ENCODE measurements at places on chromosomes 5 and 9.

- no peak for DNase-seq
Measured at GRCh38 chr5:29229461-29229860, 1964.0 kb upstream of the CDH6 start.

- DNase-seq, result no peak
Measured at GRCh38 chr5:1103505-1104326, 8.1 kb downstream of the SLC12A7 start.

DNA sequence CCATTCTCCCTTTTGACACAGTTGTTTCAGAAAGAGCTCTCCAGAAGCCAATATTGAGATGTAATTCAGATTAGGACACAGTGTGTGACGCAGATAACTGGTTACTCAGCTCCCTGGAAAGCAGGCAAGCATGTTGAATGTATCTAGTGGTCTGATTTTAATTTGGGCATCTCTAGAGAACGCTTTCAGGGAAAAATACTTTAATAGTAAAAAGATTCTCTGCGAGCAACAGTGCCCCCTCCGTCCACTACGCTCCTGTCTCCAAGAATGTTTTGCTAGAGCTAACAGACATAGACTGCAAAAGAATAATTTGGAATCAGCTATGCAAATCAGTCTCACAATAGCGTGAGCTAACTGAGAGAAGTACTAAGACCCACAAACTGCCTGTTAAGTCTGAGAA lies 23.3 kb downstream of the CFAP90 start:
- no peak for DNase-seq

- DNase-seq, result no peak
Measured at GRCh38 chr9:107778661-107779060, 289.1 kb upstream of the KLF4 start.

GRCh38 chr5:18553269-18553668 lies 919.0 kb downstream of the TAF11L14 start:
- DNase-seq, result no peak

DNA sequence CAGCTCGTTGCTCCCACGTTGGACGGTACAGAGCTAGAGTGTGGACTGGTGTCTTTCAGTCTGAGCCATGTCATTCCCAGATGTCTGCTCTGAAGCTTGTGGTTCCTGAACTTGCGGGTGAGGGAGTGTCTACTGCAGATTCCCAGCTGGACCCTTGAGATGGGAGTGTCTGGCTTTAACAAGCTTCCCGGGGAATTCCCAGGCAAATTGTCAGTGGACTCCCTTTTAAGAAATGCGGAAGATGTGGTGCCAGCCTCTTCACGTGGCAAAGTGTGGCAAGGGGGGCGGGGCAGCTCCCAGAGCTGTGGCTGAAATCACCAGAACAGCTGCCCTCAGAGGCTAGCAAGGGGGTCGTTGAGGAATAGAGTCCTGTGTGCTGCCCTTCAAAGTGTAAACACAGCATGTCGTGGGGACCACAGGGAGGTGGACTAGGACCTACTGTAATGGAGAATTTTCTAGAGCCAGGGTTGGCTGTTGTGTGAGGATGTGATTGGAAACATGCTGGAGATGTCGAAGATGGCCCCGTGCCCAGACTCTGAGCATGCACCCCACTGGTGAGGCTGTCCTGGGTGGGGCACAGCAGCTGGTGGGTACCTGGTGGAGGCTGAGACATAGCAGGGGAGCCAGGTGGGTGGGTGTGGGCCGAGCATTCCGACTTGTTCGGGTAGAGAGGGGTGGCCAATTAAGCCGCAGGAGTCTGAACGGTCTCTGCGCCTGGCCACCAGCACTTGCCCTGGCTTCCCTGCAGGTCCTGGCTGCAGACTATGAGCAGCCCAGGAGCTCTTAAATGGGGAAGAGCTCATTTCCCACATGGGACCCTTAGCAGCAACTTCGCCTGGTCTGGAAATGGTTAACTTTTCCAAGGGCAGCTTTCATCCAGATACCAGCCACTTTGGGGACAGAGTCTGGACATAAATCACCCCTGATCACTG lies 37.4 kb downstream of the PRRX2 start:
- DNase-seq, result no peak

GRCh38 chr5:61999371-61999770 lies 306.6 kb upstream of the KIF2A start:
- no peak for DNase-seq

DNA sequence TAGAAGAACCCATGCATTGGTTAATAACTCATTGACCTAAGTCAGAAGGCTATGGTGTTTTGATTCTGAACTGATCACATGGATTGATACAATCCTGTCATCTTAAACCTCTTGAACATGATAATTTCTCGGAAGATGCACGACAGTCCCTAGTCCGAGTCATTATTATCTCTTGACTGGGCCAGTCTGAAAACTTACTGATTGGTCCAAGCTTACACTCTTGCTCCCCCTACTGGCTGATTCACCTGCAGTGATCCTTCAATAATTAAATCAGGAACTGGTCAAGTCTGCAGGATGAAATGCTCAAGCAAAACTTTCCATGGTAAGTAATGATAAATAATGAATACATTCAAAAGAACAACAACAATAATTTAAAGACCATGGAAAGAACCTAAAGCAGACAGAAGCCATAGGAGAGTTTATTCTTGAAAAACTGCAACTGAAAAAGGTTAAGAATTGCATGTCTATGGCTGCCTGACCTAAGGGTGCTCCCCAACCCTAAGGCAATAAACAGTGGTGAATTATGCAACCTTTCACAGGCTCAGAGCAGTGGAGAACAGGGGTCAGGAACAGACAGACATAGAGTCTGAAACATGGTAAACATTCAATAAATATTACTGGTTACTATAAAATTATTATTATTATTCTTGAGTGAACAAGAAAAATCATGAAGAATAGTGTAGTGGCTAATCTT lies 79.3 kb downstream of the BRINP1 start:
- DNase-seq, result no peak

DNA sequence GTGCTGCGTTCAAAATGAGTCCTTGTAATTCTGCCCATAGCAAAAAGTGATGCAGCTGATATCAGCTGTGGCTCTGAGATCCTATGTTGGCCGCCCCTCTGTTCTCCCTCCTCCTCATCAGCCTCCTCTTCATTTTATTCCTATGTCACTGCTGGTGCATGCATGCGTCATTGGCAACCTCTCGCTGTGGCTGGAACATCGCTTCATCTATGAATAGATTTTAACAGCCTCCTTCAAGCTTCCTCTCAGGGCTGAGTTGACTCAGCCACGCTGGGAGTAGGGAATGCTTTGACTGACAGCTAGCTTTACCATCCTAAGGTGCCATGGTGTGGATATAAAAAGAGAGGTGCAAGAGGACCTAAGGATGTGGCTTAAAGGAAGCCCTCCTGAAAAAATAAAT lies 303.5 kb downstream of the PLK2 start:
- DNase-seq, result no peak

DNA sequence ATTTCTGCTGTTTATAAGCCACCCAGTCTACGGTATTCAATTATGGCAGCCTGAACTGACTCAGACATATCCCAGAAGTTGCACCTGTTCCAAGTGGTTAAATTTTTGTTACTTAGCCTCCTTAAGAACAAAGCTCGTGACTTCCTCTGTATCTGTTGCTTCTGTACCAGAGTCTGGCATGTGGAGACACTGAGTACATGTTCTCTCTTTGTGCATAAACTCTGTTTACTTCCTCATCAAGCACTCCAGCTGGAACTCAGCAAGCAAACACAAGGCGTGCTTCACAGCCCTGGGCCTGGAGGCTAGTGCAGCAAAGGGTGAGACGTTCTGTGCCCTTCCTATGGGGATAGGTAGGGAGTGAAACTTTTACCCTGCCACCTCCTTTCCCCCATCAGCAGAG lies 19.0 kb downstream of the C9orf152 start:
- DNase-seq, result no peak

DNA sequence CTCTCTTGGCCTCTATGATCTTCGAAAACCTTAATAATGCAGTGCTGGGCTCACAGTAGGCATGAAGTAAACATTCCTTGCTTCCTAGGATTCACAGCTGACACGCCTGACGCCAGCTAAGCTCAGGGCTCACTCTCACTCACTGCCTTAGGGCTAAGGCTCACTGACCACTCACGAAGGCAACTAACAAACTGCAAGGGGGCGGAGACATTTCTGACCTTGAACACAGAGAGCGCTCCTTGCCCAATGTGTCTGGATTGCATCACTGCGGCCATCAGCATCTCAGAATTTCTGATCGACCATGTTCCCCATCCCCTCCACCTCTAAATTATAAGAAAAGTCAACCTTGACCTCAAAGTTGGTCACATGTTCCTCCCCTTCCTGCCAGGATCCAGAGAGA lies 372.6 kb downstream of the EBF1 start:
- DNase-seq, result no peak

GRCh38 chr5:96257904-96258303 lies 175.1 kb downstream of the PCSK1 start:
- DNase-seq, result no peak

- no peak for DNase-seq
Measured at GRCh38 chr9:7173139-7173538, 415.4 kb downstream of the KDM4C start.

DNA sequence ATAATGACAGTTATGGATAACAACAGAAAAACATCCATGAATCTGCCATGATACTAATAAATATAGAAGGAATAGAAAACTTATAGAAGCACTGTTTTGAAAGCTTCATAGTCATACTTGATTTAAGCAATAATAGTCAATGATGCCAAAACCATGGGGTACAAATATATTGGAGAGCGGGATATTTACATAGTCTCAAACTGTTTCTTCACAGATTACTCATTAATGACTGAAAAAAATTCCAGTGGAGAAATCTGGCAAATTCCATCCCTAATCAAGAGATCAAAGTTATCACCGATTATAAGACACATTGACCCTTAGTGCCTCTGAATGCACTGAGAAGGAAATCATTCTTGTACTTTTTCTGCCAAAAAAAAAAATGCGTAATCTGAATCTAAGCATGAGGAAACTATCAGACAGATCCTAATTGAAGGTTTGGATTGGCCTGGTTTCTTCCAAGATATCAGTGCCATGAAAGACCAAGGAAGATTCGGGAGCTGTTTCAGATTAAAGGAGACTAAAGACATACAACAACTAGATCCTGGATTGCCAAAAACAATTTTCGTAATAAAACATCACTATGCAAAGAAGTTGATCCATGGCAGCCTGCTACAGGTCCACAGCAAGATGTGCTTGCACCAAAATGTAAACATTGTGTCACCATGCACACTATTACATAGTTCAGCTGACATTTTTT lies 106.2 kb downstream of the GOLPH3 start:
- DNase-seq, result no peak

GRCh38 chr5:68230285-68230684 lies 14.7 kb downstream of the PIK3R1 start:
- no peak for DNase-seq

DNA sequence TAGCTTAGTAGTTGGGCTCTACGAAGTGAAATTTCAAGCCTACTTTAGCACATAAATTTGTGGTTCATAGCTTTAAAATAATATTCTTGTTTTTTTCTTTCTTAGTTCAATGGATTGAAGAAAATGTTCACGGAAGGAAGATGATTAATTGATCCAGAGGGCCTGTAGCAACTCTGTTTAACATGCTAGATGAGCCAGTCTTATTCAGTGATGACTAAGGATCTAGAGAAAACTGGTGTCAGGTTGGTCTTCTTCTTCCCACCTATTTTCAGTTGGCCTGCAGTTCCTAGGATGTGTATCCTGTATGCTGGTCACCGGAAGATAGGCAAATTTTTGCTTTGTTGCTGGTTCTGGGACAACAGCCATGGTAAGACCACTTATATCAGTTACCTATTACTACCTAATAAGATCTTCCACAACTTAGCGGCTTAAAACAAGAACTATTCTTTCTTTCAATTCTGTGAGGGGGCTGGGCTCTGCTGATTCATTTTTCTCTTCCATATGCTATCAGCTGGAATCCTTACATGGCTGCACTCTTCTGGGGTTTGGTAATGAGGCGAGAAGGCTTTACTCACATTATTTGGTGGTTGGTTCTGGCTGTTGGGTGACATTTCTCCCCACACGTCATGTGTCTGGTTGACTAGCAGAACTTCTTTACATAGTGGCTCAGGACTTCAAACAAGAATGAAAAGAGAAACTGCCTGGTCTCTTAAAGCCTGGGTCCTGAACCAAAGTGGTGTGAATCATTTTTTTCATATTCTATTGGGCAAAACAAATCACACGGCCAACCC lies 182.7 kb upstream of the ACTBL2 start:
- no peak for DNase-seq

GRCh38 chr5:57171816-57172465 lies 1.9 kb upstream of the GPBP1 start:
- DNase-seq, result no peak

GRCh38 chr9:18855656-18856055 lies 177.4 kb downstream of the SAXO1 start:
- DNase-seq, result no peak

DNA sequence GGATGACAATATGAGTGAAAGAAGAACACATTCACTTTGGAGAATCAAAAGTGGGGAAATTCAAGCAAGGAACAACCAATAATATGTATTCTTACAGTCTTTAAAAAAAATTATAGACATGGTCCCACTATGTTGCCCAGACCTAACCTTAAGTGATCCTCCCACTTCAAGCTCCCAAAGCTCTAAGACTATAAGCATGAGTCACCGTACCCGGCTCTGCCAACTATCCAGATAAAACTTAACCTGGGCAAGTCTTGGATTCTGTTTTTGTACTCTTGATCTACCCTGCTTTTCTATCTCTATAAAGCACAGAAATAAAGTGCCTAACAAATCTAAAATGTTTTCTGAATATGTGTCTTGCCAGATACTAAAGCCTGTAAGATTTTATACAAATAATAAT lies 30.9 kb downstream of the CEMIP2 start:
- no peak for DNase-seq

DNA sequence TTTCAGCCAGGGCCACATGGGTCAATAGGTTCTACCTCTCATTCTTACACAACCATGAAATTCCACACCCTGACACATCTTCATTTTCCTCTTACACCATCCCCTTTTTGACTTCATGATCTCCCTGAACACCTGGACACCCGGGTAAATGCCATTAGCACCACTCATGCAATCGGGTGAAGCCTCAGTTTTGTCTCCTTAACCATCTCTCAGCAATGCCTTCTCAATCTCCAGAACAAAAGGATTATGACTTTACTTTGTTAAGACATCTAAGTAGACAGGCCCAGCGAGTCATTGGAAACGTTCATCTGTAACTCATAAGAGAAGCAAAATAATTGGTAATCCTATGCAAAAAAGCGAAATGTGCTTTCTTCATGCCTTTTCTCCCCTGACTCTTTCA lies 49.9 kb downstream of the ADAMTS12 start:
- DNase-seq, result no peak

- no peak for DNase-seq
Measured at GRCh38 chr5:37855438-37855837, 15.6 kb upstream of the GDNF start.

DNA sequence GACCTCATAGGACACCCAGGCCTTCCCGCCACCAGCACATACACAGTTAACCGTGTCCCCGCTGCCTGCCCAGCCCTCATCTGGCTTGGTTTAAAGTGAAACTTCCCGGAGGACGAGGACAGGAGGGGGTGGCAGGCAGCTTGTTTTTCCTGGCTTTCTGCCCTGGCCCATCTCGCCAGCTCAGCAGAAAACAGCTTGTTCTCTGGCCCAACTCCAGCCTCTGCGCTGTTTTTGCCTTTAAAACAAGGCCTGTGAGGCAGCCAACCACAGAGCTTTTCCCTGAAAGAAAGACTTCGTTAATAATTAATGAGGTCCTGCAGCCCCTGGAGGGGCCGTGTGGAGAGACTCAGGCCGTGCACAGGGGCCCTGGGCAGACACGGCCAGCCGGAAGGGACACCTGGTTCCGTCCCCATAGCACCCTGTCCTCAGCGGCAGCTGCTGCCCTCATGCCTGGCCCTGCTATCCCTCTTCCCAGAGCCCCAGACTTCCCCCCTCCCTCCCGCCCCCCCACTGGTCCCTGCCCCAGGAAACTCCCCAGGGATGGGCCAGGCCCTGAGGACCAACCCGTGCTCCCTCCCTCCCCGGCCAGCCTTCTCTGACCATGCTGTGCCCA lies 108.7 kb downstream of the RXRA start:
- DNase-seq, result no peak
